ENCODE measurements at places on chromosomes 11 and 22. TPM values are rescaled to one million over a fixed set of nuclear protein-coding genes. Genes with fewer than 3 reads are reported as not detected.

Gene SNX15
- total RNA-seq: 5.9 TPM

Gene OR4C13
- not detected for total RNA-seq

Gene PLAAT4
- 8.3 TPM for total RNA-seq

Gene SCN2B
- total RNA-seq: not detected

Gene OR52N5
- not detected for total RNA-seq

Gene BUD13
- 9.0 TPM for total RNA-seq

Gene LMO1
- not detected for total RNA-seq

Gene ANGPTL5
- total RNA-seq: not detected

Gene KRTAP5-11
- total RNA-seq: not detected

Gene GPHA2
- total RNA-seq: not detected

Gene APOL3
- 5.3 TPM for total RNA-seq

Gene RRM1
- total RNA-seq: 61.9 TPM

Gene RAG2
- total RNA-seq: not detected

Gene JHY
- 0.98 TPM for total RNA-seq

Gene C22orf42
- not detected for total RNA-seq

Gene GLYAT
- total RNA-seq: not detected

Gene PLA2G3
- total RNA-seq: not detected

Gene KCNQ1
- total RNA-seq: not detected

Gene GCAT
- 12.1 TPM for total RNA-seq

Gene ARHGAP42
- total RNA-seq: 5.9 TPM

Gene CNGA4
- total RNA-seq: under 0.01 TPM

Gene MPPED2
- total RNA-seq: not detected

Gene PIH1D2
- total RNA-seq: 0.12 TPM
